ENCODE measurements at places on chromosomes 2 and 18. TPM values are rescaled to one million over a fixed set of nuclear protein-coding genes. Genes with fewer than 3 reads are reported as not detected.

The MC4R gene
- not detected for total RNA-seq

DNA sequence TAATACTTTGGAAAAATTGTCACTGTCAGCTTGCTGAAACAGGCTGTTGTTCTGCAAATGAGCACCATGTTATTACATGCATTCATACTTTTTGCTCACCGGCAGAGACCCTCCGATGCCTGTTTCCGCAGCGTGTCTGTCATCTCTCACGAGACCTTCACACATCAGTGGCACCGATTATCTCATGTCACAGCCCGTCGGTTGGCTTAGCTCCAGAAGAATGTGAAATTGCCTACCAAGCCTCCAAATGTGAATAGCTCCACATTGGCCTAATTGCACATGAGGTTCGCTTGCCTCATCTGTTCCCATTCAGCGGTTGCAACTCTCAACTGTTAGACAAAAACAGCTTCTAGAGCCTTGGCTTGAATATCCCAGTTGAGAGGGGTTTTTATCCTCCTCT, 233.0 kb downstream of the ACTR3 start:
- no peak for DNase-seq

GRCh38 chr2:74221604-74222299, 23.3 kb downstream of the MTHFD2 start:
- DNase-seq: no peak

The UGT1A8 gene
- not detected for total RNA-seq

GRCh38 chr2:174605687-174606086, 8.1 kb upstream of the WIPF1 start:
- no peak for DNase-seq

The GREB1L gene
- not detected for total RNA-seq

GRCh38 chr18:63965716-63966330, 4.1 kb upstream of the SERPINB8 start:
- DNase-seq: no peak

GRCh38 chr18:23878336-23878900, 136.1 kb upstream of the TTC39C start:
- DNase-seq: no peak

GRCh38 chr18:7775128-7775527, 208.0 kb downstream of the PTPRM start:
- DNase-seq: no peak

- DNase-seq: no peak
Measured at GRCh38 chr18:73942081-73942625, 205.5 kb downstream of the FBXO15 start.

The NXPH2 gene
- total RNA-seq: not detected

The DSEL gene
- total RNA-seq: 0.17 TPM

The DNAJC5G gene
- total RNA-seq: not detected

DNA sequence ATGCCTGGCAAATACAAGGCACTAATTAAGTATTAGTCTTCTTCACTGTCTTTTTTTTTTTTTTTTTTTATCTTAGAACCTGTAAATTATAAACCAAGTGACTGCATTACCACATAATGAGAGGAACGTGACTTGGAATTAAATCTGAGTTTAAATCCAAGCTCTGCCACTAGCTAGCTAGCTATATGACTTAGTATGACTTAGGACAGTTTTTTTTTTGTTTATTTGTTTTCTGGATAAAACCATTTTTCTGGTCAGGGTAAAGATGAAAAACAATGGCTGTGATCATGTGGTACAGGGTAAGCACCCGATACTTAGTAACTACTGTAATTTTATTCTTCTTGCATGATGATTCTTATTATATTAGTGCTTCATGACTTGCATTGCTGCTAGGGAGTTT, 191.8 kb upstream of the LRRTM1 start:
- no peak for DNase-seq

GRCh38 chr2:74020702-74021406, 36.1 kb downstream of the TET3 start:
- DNase-seq: no peak

- DNase-seq: no peak
Measured at GRCh38 chr2:160338901-160339685, 139.0 kb upstream of the ITGB6 start.

GRCh38 chr2:20682167-20682920, 15.4 kb downstream of the GDF7 start:
- DNase-seq: no peak

Data from CD4-positive, CD25-positive, alpha-beta regulatory T cell (primary cell).